Endodermal cell (in vitro differentiated cells): ENCODE measurements at places on chromosomes 16 and 17.

- DNase-seq = no peak
These were observed 31.8 kb upstream of the APPBP2 start for GRCh38 chr17:60557805-60558204.

DNA sequence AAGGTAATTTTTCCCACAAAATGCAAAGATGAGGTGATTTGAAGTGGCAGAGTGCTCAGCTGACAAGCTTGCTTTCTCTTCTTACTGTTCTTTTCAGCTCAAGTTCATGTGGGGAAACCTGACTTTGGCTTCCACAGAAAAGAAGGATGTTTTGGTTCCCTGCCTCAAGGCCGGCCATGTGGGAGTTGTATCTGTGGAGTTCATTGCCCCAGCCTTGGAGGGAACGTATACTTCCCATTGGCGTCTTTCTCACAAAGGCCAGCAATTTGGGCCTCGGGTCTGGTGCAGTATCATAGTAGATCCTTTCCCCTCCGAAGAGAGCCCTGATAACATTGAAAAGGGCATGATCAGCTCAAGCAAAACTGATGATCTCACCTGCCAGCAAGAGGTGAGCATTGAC is 18.4 kb upstream of the TMEM106A start:
- DNase-seq = no peak

DNA sequence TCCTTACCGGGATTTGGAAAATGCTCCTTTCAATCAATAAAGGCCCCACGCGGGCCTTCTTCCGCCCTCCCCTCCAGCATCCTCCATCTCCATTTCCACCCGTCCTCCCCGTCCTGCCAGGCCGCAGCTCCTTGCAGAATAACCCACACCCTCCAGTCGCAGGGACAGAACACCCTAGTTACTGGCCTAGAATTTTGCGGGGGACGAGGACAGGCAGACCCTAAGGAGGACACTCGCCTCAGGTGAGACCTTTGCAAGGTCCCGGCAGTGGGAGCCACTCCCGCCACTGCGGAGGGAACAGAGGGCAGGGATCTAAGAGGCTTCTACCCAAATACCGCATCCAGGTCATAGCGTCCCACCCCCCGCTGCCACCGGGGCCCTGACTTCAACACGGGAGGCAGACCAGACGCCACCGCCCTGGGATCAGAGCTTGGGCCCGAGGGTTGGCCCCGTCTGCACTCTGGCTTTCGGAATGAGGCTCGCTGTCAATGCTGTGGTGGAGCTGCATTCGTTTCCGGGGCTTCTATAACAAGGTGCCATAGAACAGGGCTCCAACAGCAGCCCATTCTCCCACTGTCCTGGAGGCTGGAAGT is 26.8 kb downstream of the SLC25A10 start:
- DNase-seq = peak; percentile 63

- DNase-seq = no peak
These were observed 17.1 kb upstream of the CPSF4L start for GRCh38 chr17:73278465-73279453.

GRCh38 chr17:57699751-57700219 is 45.3 kb downstream of the CCDC182 start:
- DNase-seq = no peak

DNA sequence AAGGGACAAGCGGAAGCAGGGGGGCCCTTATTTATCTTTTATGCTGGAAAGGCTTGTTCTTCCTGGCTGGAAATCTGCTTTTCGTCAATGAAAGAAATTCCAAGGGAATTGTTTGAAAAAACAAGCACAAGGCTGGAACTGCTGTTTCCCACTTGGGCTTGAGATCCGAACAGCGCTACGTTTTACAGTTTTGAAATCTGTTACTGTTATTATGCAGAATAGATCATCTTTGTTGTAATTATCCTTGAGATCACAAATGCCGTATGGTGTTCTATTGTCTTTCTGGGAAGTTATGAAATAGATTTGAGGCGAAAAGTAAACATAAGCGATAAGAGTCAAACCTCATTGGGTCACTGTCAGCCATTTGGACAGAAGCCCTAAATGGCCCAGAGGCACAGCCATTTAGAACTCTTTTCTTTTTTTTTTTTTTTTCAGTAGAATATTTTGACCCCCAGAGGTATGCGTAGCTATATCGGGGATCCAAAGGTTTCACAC is 223.3 kb downstream of the IRX3 start:
- DNase-seq = no peak

GRCh38 chr17:37791447-37792399 is 46.9 kb upstream of the HNF1B start:
- DNase-seq = peak; percentile 70

DNA sequence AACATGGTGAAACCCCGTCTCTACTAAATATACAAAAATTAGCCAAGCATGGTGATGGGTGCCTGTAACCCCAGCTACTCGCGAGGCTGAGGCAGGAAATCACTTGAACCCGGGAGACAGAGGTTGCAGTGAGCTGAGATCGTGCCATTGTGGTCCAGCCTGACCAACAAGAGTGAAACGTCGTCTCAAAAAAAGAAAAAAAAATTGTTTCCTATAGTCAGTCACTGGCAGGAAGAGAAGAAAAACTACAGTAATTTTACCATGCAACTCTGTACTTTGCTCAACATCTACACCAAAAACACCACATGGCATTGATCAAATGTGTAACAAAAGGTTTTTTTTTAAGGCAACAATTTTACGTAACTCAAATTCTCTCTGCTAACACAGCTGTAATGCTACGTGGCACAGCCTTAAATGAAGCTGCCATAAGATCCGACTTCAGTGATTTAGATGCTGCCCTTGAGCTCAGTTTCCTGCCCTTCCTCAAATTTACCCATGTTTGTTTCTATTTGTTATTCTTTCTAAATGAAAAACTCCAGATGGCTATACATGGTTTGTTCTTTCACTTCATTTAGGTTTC is 40.2 kb downstream of the CNOT1 start:
- no peak for DNase-seq

- DNase-seq = no peak
These were observed 73.2 kb downstream of the RBFOX3 start for GRCh38 chr17:79537686-79538085.

DNA sequence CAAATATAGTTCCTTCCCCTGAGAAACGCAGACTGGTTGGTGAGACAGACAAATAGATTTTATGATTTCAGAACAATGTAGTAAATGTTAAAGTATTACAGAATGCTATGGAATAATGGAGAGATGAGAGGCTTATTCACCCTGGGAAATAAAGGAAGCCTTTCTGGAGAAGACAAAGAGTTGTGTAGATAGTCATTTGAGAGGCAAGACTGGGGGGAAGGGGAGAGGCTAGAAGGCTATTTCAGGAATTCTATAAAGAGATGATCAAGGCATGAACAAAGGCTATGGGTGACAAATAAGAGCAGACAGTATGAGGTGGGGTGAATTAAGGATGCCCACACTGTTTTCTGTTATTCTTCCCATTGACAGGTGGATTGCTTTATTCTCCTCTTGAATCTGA is 211.4 kb downstream of the GRIN2A start:
- DNase-seq = no peak

GRCh38 chr16:6558126-6558525 is 774.5 kb upstream of the RBFOX1 start:
- peak; percentile 90 for DNase-seq

DNA sequence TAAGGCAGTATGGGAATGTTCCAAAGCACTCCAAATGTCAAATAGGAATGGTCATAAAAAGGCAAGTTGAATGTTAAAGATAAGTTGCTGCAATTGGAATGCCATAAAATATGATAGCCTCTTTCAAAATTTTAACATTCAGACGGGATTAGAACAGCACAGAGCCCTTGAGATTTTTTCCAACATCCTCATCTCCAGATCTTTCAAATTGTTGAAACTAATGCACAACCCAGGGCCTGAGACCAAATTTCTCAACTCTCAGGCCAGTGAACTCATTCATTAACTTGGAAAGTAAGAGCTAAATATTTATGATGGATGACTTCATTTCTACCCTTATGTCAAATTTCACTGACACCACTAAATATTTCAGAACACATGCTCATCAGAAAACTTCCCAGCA is 346.5 kb upstream of the XYLT1 start:
- no peak for DNase-seq

DNA sequence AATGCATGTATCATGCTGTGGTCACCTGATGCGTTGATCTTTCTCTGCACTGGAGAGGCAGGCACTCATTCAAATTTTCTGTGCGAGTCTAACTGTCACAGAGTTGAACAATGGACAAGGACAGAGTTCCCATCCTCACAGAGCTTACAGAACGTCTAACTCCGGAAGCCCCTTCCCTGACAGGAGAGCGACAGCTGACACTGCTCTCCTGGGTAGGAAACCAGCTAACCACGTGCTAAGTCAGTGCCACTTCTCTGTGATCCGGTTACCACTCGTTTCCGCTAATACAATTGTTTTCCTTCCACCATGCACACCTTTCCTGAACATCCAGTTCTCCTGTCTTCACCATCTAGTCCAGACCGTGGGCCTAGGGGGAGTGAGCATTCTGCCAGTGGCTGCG is 11.3 kb downstream of the KLHDC4 start:
- no peak for DNase-seq

- DNase-seq = no peak
These were observed 39.0 kb downstream of the CA4 start for GRCh38 chr17:60188759-60189158.

GRCh38 chr17:66829386-66829864 is 5.5 kb upstream of the CACNG5 start:
- DNase-seq = peak; percentile 94

- peak; percentile 51 for DNase-seq
These were observed 3.4 kb upstream of the SOX15 start for GRCh38 chr17:7593296-7593695.

GRCh38 chr17:29461483-29462206 is 71.5 kb downstream of the TAOK1 start:
- DNase-seq = no peak

DNA sequence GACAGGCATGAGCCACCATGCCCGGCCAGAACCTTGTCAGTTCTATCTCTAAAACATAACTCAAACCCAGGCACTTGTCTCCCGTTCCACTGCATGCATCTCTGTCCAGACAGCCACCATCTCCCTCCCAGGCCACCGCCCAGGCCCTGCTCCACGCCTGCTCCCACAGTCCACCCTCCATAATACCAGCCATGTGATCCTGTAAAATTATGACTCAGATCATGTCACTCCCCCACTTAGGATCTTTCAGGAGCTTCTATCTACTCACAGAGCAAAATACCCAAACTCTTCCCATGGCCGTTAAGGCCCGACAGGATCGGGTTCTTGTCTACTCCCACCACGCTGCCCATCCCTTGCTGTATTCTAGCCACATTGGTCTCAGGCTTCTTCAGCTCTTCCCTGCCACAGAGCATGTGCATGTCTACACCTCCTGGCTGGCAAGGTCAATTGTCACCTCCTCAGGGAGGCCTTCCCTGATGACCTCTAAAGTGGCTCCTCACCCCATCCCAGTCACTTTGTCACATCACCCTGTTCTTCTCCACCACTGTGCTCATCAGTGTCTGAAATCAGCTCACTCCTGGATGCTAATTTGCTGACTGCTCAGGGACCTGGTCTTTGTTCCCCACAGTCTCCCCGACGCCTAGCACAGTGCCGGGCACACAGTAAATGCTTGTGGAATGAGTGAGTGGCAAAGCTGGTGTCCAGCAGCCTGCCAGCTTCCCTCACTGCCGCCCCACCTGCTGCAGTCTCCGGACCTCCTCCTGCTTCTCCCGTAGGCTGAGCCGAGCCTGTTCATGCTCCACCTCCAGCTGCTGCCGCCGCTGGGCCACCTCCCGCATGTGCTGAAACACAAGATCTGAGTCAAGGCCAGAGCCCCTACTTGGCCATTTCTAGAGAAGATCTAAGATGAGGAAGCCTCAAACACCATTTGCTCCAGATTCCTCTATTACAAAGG is 6.7 kb downstream of the TSPOAP1 start:
- DNase-seq = peak; percentile 32

GRCh38 chr17:35766903-35767510 is 6.3 kb downstream of the C17orf50 start:
- peak; percentile 57 for DNase-seq

- no peak for DNase-seq
These were observed 80.5 kb downstream of the ZNF778 start for GRCh38 chr16:89297910-89298545.

- DNase-seq = no peak
These were observed 30.1 kb upstream of the HAPSTR1 start for GRCh38 chr16:9061358-9061813.

- no peak for DNase-seq
These were observed 126.6 kb downstream of the LAT start for GRCh38 chr16:29111421-29111820.

- DNase-seq = no peak
These were observed 98.0 kb upstream of the KIF2B start for GRCh38 chr17:53724726-53725125.

- no peak for DNase-seq
These were observed 30.1 kb downstream of the SOCS1 start for GRCh38 chr16:11225677-11226549.

DNA sequence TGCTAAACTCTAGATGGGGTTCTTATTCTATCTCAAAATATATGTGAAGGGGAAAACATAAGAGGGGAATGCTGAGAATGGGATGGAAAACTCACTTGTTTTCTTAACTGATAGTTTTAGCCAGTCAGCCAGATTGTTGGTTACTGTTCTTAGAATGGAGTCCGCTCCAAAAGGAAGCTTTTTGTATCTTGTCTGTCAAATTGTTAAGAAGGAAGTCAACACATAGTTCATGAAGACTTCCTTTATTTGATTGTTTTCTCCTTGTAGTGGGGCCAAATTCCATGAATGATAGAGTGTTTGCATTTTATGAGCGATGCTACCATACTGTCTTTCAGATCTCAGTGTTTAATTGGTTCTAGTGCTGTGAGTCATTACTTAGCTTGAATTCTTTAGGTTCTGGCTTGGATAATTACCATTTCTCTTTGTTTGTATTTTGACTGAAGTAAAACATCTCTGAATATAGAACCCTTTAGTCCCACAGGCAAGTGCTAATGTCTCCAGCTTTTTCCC is 98.3 kb upstream of the GOT2 start:
- no peak for DNase-seq

GRCh38 chr16:50712560-50712898 is 19.1 kb downstream of the NOD2 start:
- DNase-seq = no peak

GRCh38 chr16:79261944-79262552 is 338.5 kb downstream of the MAF start:
- no peak for DNase-seq

DNA sequence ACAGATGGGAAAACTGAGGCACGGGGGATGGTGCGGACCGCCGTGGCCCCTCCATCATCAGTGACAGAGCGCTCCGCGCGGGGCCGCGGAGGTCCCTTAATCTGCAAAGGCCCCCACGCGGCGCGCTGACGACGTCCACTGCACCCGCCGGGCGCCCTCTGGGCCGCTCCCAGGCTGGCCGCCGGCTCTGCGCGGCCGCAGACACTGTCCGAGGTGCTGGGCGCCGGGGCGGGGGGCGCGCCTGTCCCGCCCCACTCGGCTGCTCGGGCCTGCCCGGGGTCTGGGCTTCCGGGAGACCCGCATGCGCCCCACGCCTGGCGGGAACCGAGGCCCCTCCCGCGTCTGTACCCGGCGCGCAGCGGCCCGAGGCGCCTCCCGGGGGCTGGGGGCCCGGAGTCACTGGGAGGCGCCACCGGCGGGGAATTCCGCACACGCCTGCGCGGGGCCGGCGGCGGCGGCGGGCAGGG is 550 bp upstream of the RNF213 start:
- peak; percentile 94 for DNase-seq

- no peak for DNase-seq
These were observed 20.6 kb downstream of the CSNK2A2 start for GRCh38 chr16:58177353-58177710.
